CD4-positive, alpha-beta T cell treated with Interleukin-6 at 100 ng/mL for 8 hours (primary cell): ENCODE measurements at places on chromosomes 7 and 10.

DNA sequence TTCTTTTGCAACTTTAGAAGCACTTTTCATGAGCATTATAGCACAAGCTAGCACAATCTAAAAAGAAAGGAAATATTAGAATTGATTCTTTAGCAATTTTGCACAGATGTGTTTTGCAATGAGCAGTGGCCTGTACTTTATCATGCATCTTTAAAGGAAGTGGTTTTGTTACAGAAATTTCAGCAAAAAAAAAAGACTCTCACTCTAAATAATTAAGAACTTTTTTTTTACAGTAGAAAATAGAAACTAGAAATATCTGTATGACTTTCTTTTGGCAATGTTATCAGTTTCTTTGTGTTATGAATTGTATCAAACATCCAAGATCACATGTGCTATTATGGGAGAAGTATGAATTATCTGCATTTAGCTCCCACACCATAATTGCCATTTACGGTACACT is 195.7 kb upstream of the KLF6 start:
- peak; percentile 15 for DNase-seq

- no peak for DNase-seq
These were observed 125.1 kb upstream of the RAB11FIP2 start for GRCh38 chr10:118171861-118172260.

DNA sequence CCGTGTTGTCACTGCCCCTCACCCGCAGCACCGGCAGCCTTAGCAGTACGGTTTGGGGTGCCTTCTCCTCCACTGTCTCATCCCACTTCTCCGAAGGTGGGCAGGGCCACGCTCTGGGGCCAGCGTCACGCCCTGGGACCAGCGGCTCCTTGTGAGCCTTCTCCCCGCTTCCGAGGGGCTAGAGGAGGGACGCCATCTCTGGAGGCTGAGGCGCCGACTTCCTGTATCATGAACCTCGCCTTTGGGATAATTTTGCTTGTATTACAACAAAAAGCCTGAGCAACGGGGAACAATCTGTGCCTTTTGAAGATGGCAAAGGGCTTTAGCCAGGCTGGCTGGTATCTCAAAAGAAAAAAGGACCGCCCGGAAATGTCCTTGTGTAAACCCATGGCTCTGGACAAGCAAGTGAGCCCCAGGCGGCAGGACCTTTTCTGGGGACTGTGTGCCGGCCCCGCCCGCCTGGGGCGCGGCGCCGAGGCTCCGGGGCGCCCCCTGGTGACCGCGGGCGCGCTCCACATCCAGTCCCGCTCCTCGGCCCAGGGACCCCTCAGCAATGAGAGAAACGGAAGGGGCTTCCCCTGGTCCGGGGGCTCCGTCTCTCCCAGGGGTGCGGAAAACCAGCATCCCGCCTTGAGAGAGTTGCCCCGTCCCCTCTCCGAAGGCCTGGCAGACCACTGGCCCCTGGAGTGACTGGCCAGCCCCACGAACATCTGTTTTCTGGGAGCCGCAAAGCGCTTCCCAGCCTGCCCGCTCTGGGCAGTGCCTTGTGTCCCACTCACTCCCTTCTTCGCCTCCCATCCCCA is 3.8 kb downstream of the DEPP1 start:
- DNase-seq: peak; percentile 49

- no peak for DNase-seq
These were observed 6.1 kb downstream of the PFKFB3 start for GRCh38 chr10:6208799-6209235.

DNA sequence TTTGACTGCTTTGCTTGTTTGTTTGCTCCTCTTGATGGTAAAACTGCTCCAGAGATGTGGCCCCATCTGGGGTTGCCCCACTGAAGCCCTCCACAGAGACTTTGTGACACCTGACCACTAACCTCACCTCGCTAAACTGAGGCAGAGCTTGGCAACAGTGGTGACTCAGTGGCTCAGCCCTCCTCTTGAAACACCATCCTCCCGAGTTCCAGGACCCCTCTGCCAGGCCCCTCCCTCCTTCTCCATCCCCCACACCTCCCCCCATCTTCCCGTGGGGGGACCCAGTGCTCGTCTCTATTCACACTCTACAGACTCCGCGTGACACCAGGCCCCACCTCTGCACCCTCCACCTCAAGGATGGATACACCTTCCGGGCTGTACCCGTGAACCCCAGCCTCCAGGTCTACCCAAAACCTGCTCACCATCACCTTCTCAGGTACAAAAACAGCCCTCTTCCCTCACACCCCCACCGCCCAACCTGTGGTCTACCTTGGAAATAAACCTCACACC is 19.0 kb upstream of the RET start:
- DNase-seq: no peak

DNA sequence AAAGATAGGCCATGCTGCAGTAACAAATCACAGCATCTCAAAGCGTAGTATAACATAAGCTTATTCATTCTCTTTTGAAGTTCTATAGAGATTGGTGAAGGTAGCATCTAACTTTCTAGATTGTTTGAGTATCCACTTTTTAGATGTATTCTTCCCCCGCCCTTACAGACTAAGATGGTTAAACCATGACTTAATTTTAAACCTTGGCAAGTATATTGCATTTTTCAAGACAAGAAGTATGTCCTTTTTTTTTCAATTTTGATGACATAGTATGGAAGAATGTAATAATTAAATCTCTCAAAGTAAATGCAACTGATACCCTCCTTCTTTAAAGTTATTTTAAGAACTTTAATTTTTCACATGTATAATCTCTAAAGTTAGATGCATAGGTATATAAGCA is 190.0 kb downstream of the KCND2 start:
- no peak for DNase-seq

DNA sequence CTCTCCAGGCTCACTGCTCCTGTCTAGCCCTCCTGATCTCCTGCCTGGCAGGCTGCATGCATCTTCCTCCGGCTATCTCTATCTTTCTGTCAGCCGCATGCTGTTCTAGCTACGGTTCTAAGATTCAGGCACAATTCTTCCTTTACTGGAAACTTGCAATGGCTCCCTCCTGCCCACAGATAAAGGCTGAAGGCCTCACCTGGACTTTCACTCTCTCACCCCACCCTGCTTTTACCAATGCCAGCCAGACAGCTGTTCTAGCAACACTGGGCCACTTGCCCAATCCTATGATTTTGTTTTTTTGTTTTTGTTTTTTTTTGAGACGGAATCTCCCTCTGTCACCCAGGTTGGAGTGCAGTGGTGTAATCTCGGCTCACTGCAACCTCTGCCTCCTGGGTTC is 38.3 kb downstream of the BEND7 start:
- no peak for DNase-seq

DNA sequence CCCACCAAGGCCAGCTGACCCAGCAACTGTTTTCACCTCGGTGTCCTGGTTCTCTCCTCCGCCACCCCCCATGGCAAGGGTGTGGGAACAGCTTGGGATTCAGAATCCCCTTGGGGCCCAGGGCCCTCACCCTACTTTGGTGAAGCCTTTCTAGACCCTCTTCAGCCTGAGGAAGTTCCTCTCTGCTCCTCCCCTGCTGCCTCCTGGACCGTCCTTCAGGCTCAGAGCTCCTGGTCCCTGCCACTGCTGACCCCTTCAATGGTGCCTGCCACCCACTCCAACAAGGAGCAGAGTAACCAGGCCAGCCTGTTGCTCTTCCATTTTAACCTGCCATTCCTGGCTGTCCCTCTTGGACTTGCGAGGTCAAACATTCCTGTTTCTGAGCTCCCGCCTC is 72.0 kb upstream of the SMNDC1 start:
- DNase-seq: no peak

GRCh38 chr10:57338823-57339558 is 928.7 kb downstream of the IPMK start:
- no peak for DNase-seq

DNA sequence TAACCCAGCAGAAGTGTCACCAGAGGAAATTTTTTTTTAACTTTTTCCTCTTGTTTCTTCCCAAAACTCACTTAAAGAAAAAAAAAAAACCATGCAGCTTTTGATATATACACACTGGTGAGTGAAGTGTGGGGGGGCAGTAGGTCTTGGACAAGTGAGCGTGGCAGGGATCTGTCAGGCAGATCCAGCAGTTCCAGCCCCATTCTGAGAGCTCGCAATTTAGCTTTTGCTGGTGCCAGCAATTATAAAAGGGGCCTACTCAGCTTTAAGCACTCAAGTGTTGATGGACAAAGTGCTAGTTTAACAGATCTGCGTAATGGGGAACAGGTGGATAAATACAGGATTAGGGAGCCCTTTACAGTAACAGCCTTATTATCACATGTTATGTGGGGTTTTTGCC is 619.2 kb upstream of the GALNT17 start:
- no peak for DNase-seq

- no peak for DNase-seq
These were observed 15.3 kb downstream of the LIPK start for GRCh38 chr10:88721392-88721791.

DNA sequence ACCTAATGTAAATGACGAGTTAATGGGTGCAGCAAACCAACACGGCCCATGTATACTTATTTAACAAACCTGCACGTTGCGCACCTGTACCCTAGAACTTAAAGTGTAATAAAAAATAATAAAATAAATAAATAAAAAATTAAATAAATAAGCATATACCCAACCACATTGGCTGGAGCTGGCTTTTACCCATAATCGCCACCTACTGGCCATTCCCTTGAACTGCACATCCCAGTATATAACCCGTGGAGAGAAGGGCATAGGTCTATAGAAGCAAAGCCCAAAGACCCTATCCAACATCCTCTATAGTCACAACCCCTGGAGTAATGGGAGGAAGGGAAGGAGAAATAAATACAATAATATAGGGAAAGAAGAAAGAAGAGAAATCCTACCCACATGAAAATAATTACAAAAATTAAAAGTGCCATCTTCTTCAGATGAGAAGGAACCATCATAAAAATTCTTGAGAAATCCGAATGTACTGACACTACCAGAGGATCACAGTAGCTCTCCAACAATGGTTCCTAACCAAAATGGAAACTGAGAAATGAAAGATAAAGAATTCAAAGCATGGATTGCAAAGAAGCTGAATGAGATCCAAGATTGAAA is 65.6 kb downstream of the TWIST1 start:
- no peak for DNase-seq

- DNase-seq: no peak
These were observed 57.0 kb upstream of the GLCCI1 start for GRCh38 chr7:7911369-7912123.
